ENCODE measurements at places on chromosomes 16 and 17.

DNA sequence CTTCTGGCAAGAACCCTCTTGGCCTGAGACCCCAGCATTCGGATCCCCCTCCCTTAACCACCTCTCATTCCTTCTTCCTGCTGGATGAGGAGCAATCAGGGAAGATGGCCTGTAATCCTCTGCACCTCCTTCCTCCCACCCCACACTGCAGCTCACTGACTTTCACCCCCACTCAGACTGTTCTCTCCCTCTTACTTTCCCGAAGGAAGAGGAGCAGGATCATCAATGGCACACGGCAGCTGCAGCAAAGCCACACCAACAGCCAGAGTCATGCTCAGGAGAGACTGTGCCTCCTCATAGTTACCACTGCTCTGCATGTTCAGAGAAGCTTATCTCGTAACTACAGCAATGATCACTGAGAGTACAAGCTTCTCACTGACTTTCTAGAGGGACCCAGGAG is 10.1 kb upstream of the TMEM101 start:
- DNase-seq, result no peak

DNA sequence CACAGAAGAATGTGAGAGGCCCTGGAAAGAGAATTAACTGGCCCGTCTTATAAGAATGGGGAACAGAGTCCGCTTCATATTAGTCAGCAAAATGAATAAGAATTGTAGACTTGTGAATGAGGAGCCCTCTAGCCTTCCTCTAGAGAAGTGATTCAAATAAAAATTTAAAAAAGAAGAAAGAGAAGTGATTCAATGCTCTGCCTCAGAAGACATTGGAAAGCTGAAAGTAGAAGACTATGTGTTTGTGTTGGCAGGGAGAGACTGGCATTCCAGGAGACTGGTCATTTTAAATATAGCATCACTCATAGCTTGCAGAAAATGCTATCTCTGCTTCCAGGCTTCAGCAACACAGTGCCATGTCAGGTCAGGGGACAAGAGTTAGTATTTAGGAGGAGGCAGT is 190.6 kb upstream of the HS3ST3A1 start:
- DNase-seq, result no peak

DNA sequence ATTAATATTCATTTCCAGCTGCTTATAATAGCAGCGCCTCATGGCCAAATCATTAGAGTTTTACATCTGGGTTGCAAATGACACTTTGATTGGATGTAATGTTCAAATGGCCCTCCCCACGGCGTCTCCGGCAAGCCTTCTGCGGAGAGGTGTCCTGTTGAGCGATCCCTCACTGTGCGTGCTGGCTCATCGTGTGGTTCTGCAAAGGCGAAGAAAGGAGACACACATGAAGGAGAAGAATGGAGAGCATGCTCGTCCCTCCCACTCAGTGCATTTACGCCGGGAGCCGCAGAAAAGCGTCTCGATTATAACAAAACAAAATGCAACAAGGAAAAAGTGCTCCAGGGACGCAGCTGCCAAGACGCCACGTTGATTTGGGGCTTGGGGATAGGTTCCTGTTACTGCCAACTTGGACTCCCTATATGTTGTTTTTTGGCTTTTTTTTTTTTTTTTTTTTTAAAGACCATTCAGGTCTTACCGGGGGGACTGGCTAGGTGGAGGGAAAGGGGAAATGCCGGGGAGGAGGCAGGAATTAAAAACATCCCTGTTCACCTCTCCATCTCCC is 117.6 kb downstream of the C16orf78 start:
- DNase-seq, result no peak

DNA sequence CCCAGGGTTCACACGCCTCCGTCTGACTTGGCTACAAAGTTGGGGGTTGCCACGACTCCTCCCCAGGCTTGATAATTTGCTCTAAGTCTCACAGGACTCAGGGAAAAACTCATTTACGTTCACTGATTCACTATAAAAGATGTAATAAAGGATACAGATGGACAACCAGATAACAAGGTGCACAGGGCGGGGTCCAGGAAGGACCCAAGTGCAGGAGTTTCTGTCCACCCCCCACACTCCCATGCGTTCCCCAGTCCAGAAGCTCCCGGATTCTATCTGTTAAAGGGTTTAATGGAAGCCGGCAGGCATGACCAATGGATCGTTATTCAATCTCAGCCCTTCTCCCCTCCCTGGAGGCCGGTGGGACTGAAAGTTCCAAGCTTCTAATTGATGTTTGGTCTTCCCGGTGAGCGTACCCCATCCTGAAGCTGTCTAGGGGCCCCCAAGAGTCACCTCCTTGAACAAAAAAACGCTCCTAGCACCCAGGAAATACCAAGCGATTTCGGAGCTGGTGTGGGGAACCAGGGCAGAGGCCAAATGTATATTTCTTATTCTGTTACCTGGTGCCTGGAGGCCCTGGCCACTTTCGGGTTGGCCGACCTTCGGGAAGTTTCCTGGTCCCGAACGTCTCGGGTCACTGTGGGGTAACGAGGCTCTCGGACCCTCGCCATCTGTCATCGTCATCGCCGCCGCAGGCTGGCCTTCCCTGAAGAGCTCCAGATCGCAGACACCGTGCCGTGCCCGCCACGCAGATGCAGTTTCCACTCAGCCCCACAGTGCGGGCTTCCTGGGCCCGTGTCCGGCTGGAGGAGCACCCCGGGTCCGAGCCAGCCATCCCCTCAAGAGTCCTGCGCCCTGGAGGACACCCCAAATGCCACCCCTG is 13.5 kb upstream of the METRNL start:
- no peak for DNase-seq

DNA sequence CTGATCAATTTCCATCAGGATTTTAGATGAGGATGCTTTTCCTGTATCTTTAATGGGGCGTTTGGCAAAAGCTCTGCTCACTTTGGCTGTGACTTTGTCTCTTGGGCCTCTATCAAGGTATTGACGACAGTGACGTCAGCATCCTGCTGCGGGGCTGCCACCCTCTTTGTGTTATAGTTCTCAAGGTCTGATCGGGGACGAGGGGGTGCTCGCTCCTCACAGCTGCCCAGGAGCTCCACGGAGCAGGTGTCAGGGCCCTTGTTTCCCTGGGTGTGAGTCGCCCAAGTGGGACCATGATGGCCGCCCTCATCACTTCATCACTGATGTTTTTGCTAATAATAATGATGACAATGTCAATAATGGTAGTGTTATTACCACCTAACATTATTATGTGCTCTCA is 65.4 kb downstream of the CMIP start:
- DNase-seq, result no peak

DNA sequence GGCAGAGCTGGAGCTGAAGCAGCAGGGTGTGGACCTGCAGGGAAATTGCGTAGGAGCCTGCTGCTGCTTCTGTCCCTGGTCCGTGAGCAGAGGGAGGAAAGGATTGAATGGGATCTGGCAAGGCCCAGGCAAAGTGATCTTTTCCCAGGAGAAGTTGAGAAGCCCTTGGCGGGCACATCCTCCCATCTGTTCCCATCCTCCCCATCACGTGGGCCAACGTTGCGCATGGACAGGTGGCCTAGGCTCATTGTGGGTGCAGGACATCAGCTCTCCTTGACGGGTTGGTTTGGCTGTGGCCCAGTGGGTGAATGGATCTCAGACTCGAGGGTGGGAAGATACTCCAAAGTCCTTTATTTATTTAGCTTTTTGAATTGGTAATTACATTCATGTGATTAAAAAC is 29.4 kb upstream of the POLR3E start:
- no peak for DNase-seq

GRCh38 chr17:77136420-77136767 is 4.4 kb upstream of the SEC14L1 start:
- DNase-seq, result no peak

- no peak for DNase-seq
Measured at GRCh38 chr17:67422897-67423296, 45.8 kb downstream of the PITPNC1 start.

DNA sequence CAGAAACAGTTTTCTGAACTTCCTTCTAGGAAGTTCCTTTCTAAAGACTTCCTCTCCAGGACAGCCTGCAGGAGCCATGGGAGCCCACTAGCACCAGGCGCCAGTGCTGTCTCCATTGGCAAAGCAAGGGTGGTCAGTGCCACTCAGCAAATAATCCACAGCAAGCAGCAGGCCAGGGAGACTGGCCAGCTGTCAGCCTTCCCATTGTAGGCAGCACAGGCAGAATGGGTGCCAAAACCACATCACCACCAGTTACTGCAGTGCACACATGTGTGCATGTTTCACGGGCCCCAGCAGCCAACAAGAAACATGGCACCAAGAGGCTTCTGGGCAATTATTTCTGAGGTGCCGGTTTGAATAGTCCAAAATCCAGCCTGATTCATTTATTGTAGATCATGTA is 26.7 kb downstream of the DNASE1 start:
- DNase-seq, result no peak

GRCh38 chr17:30961209-30962188 is 9.3 kb upstream of the RNF135 start:
- DNase-seq, result no peak

- DNase-seq, result peak; percentile 10
Measured at GRCh38 chr16:85579191-85579590, 33.9 kb upstream of the GSE1 start.

DNA sequence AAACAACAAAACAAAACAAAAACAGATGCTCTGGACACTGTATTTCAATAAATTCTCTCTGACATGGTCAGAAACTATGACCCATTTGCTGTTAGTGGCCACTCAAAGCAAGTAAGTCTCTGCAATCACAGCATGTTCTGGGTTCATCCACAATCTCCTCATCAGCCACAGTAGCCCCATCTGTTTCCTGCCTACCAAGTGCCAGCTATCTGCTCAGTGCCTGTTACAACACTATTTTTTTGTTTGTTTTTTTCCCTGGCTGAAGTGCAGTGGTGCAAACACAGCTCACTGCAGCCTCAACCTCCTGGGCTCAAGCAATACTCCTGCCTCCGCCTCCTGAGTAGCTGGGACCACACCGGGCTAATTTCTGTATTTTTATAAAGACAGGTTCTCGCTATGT is 137.9 kb downstream of the SOX9 start:
- no peak for DNase-seq

GRCh38 chr16:50756473-50756872 is 14.6 kb downstream of the CYLD start:
- no peak for DNase-seq

DNA sequence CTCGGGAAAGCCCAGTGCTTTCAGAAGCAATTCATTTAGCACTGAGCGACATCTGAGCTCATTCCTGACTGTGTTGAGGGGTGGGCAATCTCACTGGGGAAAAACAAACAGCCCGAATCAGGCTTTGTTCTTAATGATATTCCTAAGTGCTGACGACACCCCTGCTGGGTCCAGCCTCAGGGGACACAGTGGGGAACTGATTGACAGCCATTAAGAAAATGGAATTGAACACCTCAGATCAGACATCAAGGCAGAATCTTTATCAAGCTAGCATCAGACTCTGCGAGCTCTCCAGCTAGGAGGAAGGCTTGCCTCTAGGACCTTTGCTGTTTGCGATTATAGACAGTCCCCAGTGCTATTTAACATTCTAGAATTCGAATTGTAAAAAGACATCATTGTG is 22.5 kb upstream of the LYRM9 start:
- DNase-seq, result no peak

Data from SK-MEL-5 (cell line).